Naive thymus-derived CD4-positive, alpha-beta T cell (primary cell): ENCODE measurements at places on chromosomes 2 and 18.
A peak's percentile ranks its signal among the peaks of the same experiment; 100 is the strongest.

- DNase-seq = peak; percentile 46
Measured at GRCh38 chr2:200812122-200813022, 662 bp downstream of the BZW1 start.

- peak; percentile 12 for DNase-seq
Measured at GRCh38 chr2:157777427-157777826, 98.7 kb downstream of the ACVR1 start.

DNA sequence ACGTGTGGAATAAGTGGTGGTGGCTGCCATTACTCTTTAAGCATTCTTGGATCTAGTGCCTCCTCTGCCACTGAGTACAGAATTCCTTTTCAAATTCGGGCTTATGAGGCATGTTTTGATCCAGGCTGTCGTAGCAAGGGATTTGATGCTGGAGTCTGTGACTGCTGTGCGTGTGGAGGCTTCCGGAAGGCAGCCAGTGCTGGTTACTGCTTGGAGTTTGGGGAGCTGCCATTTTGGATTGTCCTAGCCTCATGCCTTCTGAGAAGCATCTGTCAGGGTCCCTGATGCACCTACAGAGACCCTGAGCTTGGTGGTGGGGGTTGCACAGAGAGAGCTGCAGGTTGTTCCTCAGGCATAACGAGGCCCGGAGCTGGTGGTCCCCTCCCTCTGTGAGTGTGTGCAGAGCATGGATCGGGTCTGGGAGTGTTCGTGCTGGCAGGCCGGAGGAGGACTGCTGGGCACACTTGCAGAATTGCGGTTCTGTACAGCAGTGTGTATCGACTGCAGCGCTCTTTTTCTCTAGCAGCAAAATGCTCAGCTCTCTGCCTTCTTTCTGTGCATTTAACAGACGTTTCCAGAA, 7.7 kb downstream of the HPCAL1 start:
- no peak for DNase-seq

- no peak for DNase-seq
Measured at GRCh38 chr2:26482211-26483026, 4.5 kb upstream of the OTOF start.

DNA sequence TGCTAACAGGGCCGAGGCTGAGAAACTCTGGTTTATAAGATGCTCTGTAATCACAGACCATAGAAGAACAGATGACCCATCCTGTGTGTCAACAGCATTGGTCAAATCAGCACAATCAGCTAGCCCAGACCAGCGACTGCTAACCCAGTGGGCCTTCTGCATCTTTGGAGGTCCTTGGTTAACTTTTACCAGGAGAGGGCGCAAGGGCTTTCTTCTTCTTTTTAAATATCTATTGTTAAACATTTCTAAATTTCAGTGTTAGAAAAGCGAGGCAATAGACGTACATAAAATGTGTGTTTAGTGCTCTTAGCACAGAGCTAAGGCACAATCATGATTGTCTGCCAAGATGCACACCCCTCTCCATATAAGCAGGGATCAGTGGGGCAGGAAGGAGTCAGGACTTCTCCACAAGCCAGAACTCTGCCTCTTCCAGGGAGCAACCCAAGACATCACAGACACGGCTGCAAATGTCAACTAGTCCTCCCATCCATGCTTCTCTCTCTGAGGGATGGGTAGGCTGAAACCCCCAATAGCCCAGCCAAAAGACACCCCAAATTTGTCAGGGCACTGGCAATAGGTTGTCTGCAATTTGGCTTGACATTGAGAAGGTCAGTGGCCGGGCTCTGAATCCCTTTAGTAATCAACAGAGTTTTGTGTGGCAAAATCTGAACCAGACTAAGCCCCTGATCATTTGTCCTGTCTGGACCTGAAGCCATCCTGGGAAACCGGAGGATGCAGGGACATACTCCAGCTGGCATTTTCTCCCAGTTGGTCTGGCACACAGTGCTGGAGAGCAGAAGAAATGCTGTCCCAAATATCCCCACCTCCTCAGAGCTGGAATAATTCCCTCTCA, 188.2 kb downstream of the BCL2 start:
- DNase-seq = no peak

- DNase-seq = no peak
Measured at GRCh38 chr2:15074751-15075700, 442.5 kb downstream of the LRATD1 start.

- DNase-seq = no peak
Measured at GRCh38 chr2:143686585-143687164, 557.5 kb downstream of the ARHGAP15 start.

DNA sequence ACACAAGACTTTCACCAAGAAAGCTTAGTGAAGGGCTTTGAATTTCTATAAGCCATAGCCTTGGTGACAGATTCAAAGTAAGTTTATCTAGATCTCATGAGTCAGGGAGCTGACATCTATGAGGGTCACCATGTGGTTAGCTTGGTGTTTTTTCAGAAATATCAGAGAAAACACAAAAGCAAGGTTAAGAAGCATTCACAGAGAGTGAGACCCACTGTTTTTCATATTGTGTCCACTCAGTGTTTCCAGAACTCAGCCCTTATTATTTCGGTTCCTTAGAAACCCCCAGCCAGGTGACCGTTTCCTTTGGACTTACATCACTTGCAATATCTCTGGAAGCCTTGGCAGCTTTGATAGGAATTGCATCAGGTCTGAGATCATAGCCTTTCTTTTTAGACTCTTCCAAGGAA, 76.6 kb downstream of the NEB start:
- DNase-seq = no peak

DNA sequence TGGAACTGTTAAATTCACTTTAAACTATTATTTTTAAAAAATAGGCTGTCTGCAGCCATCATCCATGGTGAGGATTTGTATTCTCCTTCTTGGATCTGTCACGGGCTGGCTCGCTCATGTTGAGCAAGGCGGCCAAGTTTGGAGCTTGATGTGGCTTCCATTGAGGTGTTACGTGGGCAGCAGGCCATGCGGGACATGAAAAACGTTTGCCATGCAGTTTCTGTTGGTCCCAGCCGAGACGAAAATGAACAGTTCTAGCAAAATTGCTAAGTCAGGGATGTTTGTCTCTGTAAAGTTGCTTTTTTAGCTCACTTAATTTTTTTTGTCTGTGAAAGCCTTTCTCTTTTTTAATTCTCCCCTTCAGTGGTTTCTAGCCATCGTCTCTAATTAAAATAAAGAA, 70.2 kb upstream of the MGAT5 start:
- no peak for DNase-seq

DNA sequence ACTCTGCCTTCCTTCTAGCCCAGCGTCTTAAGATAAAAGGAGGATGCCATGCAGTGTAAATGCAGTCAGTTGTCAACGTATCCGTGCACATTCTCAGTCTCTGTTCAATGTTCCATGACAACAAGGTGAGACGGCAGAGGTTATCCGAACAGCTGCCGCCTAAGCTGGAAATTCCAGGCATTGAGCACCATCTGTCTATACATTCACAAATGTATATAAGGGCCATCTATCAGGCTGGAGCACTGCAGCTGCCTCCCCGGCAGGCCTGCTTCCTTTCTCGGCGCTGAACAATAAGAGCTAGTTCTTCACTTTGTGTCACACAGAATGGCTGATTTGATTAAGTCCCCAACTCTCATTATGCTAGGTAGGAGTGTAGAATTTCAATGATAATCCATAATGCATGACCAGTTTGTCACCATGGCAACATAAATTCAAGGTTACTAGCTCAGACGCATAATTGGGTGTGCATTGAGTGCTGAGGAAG, 282.2 kb upstream of the SOX11 start:
- DNase-seq = no peak

- peak; percentile 25 for DNase-seq
Measured at GRCh38 chr2:191056228-191056627, 42.3 kb upstream of the STAT1 start.

DNA sequence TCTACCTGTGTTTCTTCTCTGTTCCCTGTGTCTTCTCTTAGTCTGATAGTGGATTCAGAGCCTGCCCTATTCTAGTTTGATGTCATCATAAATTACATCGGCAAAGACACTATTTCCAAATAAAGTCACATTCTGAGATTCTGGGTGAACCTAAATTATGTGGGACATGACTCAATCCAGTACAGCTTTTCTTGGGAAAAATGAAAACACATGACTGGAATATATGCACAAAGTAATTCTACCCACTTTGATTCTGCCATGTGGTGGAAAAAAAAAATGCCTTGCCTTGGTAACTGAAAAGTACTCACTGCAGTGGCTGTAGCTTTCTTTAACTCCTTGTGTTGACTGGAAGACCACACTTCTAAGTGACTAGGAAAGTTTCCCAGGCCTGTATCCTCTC, 73.7 kb downstream of the LRATD1 start:
- no peak for DNase-seq

GRCh38 chr2:196263181-196263747, 91.9 kb upstream of the STK17B start:
- DNase-seq = no peak

- DNase-seq = no peak
Measured at GRCh38 chr2:170165129-170165528, 12.8 kb upstream of the MYO3B start.

- DNase-seq = no peak
Measured at GRCh38 chr2:21841341-21841740, 717.6 kb downstream of the TDRD15 start.

GRCh38 chr2:83233326-83233725, 1225.8 kb downstream of the SUCLG1 start:
- no peak for DNase-seq

- no peak for DNase-seq
Measured at GRCh38 chr2:146931109-146931508, 913.7 kb upstream of the ACVR2A start.

GRCh38 chr2:68726608-68727367, 7.8 kb upstream of the ARHGAP25 start:
- peak; percentile 74 for DNase-seq

GRCh38 chr2:117646872-117647271, 167.6 kb upstream of the DDX18 start:
- DNase-seq = no peak

DNA sequence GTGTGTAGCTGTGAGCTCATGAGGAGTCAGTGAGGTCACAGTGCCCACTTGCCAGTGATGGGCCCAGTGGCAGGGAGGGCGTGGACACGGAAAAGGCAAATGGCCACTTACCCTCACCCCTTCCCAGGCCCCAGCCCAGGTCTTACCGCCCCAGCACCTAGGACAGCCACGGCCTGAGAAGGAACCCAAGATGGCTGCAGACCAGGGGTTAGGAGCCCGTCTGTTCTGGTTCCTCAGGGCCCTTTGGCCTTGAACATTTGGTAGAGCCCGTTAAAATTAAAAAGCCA, 74.1 kb downstream of the EMX1 start:
- DNase-seq = no peak

DNA sequence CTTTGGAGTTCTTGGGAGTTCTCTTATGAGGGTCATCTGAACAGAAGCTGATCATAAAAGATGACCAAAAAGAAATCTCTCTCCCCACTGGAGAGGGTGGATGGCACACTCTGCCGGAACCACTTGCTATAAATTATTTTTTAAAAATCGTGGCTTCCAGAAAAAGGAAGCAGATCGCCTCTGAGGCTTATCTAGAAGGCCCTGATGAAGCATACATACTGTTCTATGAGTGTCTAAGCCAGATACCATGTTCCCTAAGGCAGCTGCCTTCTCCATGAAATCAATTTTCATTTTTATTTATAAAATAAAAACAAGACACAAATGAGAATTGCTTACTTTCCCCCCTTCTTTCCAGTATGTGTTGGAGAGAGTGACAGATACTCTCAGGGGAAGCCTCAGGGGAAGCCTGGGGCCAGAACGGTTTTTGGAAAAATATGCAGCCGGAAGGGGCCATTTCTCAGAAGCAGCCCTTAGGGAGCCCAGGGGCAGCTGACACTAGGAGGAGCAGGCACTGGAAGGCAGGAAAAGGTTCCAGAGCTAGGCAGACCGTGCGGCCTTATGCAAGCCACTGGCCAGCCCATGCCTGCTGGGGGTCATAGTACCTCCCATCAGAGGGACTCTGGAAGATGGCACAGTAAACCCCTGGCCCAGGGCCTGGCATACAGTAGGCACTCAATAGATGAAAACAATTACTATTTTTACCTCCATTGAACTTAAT, 130.6 kb downstream of the CABLES1 start:
- no peak for DNase-seq

GRCh38 chr18:2396162-2396505, 175.2 kb downstream of the METTL4 start:
- no peak for DNase-seq

DNA sequence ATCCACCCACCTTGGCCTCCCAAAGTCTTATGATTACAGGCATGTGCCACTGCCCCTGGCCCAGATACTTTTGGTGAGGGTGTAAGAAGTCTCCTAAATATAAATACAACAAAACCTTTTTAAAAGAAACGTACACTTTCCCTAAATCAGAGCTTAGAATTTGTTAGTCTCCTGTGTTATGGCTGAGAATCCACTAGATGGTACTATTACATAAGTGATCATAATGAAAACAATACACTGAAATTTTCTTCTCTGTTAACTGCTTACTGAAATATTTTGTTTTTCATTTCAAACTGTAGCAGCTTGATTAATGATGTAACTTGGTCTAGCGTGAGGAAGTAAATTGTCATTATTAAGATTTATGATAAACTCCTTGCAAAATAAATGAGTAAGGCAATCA, 74.8 kb upstream of the FAM98A start:
- no peak for DNase-seq

GRCh38 chr18:2935438-2936192, 77.3 kb downstream of the LPIN2 start:
- DNase-seq = no peak

DNA sequence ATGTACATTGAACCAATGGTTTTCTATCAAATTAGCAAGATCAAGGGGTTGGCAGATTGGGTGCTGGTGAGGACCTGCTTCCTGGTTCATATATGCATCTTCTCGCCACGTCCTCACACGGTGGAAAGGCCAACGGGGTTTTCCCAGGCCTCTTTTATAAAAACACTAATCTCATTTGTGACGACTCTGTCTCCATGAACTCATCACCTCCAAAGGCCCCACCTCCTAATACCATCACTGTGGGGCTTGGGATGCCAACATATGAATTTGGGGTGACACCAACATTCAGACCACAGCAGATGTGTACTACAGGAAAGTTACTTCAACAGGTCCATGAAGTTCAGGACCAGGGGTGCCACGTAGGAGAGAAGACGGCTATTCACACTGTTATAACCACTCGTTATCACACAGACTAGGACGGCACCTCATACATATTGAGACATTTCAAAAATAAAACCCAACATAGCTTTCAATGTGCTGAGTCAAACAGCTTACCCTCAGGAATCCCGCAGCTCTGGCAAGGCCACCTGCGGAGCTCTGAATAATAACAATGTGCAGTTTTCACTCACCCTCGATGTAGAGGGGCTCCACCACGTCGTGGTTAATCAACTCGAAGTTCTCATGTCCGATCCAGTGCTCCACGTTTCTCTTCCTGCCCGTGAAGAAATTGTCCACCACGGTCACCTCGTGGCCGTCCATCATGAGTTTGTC, 49.3 kb downstream of the UXS1 start:
- DNase-seq = no peak
